EH (cell line): ENCODE measurements at places on chromosomes 5 and 9.

DNA sequence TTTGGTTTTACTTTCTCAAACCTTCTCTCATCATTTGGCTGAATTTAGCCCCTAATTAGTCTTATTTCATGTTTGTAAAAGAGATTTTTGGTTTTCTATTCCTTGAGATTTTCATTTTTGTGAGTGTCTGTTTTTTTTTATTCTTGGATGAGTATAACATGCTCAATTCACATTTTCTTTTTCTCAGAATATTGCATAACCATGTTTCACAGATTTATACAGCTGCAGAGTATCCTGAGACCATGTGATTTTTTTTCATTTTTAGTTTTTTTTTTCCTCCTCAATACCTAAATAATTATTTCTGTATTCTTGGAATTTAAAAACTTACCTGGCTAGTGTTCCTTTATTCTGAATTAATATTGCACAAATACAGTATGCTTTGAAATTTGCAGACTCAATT, 361.9 kb downstream of the SEMA5A start:
- no peak for DNase-seq

GRCh38 chr5:170522211-170523141, 18.7 kb downstream of the KCNIP1 start:
- peak; percentile 74 for DNase-seq

DNA sequence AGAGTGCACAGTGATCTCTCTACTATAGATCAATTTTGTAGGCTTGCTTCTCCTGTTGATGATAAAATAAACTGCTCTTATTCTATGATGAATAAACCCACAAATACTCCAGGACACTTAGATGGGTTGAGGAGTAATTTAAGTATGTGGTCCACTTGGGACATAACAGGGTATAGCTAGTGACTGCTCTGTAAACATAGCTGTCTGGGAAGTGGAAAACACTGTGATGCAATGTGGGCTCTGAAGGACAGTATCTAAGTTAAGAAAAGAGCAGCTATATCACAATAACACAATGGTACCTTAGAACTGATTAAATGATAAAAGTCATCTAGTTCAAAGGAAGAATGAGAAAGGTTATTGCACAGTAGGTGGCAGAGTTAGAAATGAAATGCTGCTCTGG, 294.3 kb upstream of the HAPLN1 start:
- DNase-seq: peak; percentile 15

DNA sequence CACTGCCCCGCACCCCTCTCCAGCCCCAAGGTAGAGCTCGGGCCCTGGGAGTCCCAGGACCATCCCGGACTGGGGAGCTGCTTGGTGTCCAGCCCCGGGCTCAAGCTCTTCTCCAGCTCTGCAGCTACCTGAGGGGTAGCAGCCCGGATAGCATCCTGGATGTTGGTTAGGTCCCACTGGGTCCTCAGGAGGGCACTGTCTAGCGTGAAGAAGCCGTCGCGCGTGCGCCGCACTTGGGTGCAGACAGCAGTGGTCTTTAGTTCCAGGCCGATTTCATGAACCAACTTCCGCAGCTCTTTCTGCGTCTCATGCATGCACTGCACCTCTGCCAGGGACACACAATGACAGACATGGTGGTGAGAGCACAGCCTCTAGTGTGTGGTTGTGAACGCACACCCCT, 12.7 kb downstream of the TRUB2 start:
- no peak for DNase-seq

GRCh38 chr5:30040488-30041118, 1152.9 kb upstream of the CDH6 start:
- DNase-seq: peak; percentile 9

DNA sequence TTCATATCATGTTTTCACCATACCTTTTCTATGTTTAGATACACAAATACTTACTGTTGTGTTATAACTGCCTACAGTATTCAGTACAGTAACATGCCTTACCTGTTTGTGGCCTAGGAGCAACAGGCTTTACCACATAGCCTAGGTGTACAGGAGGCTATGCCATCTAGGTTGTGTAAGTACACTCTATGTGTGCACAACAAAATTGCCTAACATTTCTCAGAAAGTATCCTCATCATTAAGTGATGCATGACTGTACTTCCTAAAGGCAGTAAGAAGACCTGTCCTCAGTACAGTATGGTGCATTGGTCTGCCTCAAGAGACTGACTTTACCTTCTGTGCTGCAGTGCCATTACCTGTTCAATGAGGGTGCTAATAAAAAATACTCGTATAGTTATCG, 7.9 kb downstream of the TXN start:
- DNase-seq: no peak

DNA sequence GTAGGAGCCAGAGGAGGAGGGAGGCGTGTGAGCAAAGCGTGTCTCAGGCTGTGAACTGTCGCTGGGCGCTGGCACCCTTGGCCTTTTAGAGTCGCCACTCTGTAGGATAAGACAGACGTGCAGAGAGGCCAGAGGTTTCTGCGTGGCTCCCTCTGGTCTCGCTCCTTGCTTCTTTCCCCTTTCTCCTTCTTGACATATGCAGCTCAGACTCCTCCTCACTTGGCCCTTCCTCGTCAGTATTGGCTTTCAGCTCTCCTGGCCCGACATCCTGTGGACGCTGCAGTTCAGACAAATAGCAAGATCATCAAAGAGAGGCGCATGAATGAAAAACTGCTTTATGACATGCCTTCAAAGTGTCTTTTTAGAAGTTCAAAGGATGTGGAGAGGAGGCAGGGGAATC, 116.8 kb upstream of the SPRY4 start:
- DNase-seq: no peak

DNA sequence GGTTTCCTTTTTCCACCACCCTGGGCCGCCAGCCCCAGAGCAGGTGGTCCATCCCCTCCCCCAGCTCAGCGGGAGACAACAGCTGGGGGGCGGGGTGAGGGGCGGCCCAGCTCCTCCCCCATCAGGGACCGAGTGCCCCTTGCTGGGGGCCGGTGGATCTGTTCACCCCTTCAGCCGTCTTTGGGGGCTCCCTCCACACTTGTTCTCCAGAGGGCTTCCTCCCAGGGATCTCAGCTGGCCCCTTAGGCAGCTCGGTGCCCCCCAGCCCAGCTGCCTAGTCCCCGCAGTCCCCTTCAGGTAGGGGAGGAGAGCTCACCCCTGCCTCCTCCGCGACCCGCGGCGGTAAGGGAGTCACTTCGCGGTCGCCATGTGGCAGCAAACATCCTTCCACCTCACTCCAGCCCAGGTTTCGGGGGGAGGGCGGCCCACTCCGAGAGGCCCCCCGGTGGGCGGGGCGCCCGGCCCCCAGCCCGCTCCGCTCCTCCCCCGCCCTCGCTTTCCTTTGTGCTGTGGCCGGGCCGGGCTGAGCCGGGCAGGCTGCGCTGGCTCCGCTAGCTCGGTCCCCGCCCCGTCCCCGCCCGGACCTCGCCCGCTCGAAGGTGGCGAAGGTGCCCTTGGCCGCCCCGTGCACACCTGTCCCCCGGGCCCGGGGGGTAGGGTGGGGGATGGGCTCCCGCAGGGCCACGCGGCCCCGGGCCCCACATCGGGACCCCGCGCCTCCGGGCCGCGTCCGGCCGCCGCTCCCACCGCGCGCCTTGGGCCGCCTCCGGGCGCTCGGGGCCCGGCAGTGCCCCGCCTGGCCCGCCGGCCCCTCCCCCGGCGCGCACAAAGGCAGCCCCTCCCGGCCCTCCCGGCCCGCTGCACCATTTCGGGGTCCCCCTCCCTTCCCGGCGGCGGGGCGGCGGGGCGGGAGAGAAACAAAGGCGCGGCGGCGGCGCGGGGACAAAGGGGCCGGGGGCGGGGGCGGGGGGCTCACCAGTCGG, 683 bp downstream of the DBN1 start:
- DNase-seq: peak; percentile 56

- no peak for DNase-seq
These were observed 318.3 kb downstream of the CAAP1 start for GRCh38 chr9:26574256-26574655.
